ENCODE measurements at places on chromosomes 1 and 21. TPM values are rescaled to one million over a fixed set of nuclear protein-coding genes. Genes with fewer than 3 reads are reported as not detected.

Gene SLAMF7
- total RNA-seq: 0.36 TPM

Gene RGS8
- 0.05 TPM for total RNA-seq

DNA sequence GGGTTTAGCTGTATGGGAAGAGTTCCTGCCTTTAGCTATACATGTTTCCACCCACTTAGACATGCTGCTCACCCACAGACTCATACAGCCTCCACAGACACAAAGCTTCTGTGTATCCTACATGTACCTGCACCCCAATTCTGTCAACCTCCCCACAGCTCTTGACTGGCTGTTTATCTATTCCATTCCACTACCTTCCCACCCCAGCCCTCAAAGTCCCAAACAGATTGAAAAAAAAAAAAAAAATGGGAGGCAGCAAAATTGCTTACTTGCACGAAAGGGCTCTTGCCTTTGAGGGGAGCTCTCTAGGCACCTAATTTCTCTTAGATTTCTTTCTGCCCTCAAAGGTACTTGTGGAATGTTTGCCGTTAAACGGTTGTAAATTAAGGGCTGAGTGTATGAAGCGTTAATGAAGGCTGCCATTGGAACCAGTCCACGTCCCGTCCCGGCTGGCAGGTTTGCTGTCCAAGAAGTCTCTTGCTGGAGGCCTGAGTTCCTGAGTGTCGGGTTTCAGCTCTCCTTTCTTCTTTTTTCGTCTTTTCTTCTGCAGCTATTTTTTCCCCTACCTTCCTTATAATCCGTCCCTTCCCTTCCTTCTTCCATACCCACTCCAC lies 43.6 kb downstream of the PBX1 start:
- peak; percentile 64 for DNase-seq

DNA sequence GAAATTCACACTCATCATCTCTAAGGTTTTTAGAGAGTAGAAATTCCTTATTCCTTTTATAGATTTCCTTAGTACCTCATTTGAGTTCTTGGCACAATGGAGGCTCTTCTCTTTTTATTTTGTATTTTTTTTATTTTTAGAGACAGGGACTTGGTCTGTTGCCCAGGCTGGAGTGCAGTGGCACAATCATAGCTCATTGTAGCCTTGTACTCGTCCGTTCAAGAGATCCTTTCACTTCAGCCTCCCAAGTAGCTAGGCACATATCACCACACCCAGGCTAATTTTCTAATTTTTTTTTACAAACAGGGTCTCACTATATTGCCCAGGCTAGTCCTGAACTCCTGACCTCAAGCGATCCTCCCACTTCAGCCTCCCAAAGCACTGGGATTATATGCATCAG lies 29.6 kb downstream of the RGL1 start:
- no peak for DNase-seq

GRCh38 chr1:18058981-18059605 lies 48.5 kb upstream of the IGSF21 start:
- DNase-seq: no peak

- DNase-seq: no peak
These were observed 66.8 kb upstream of the RGS7 start for GRCh38 chr1:241423541-241424479.

- DNase-seq: no peak
These were observed 87.9 kb downstream of the ZZZ3 start for GRCh38 chr1:77594366-77595112.

Data from left ventricle myocardium inferior (tissue), 1 donor.